Activated CD8-positive, alpha-beta memory T cell treated with anti-CD3 and anti-CD28 coated beads, Interleukin-2, amount 50 U/mL, for 48 hours (primary cell): ENCODE measurements at places on chromosomes 16 and 17.

DNA sequence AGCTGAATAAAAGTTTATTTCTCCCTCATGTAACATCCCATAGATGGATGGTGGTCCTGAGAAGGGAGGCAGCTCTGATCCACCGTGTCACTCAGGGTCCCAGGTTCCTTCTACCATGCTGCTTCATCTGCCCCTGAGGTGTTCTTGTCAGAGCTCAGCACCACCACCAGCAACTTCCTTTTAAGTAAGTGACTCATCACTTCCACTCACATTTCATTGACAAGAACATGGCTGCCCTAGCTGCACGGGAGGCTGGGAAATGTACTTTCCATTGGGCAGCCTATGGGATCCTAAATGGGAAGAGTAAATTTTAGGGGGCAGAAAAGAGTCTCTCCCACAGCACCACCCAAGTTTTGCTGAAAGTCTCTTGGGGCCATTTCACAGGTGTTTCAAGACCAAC, 134.7 kb downstream of the USP31 start:
- no peak for DNase-seq

GRCh38 chr17:75834928-75835653, 9.1 kb downstream of the UNC13D start:
- no peak for DNase-seq

DNA sequence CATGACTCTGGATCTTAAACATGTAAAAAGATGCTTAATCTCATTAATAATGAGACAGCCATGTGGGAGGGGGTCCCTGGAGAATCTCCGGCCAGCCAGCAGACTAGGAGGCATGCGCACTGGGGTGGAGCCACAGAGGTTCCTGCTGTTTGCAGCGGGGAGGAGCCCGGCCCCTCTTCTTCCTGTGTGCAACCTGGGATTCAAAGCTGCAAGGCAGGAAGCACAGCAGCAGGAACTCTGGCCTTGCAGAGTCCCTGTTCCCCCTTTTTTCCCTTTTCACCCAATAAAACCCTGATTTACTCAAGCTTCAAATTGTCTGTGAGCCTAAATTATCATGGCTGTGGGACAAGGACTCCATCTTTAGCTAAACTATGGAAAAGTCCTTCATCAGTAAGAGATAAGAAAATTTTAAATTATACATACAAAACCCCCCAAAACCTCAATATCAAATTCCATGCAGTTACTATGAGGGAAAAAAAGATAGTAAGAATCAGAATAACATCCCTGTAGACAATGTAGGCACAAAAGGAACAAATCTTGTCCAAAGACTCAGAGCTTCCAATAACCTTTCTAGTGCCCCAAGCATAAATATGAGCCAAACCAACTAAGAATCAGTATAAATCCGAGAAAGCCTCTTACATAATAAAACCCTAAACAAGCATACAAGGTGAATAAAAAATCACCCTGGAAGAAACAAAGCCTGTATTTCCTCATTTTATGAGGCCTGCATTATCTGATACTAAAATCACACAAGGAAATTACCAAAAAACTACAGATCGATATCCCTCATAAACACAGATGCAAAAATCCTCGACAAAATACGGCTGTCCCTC, 12.1 kb downstream of the CFDP1 start:
- DNase-seq = peak; percentile 56

- DNase-seq = no peak
Observed at GRCh38 chr17:20825539-20825938, 217.3 kb downstream of the USP22 start.

GRCh38 chr17:82648742-82649331, 593 bp upstream of the WDR45B start:
- peak; percentile 78 for DNase-seq

- DNase-seq = no peak
Observed at GRCh38 chr16:56518425-56518824, 1.4 kb downstream of the BBS2 start.

DNA sequence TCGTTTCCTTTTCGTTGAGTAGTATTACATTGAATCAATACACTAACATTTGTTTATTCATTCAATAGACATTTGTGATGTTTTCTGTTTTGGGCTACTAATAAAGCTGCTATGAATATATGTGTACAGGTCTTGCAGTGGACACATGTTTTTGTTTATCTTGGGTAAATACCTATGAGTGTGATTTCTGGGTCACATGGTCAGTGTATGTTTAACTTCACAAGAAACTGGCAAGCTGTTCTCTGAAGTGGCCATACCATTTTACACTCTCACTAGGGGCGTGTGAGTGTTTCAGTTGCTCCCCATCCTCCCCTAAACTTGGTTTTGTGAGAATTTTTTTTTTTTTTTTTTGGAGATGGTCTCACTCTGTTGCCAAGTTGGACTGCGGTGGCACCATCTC, 35.0 kb downstream of the PKD1L3 start:
- DNase-seq = no peak

DNA sequence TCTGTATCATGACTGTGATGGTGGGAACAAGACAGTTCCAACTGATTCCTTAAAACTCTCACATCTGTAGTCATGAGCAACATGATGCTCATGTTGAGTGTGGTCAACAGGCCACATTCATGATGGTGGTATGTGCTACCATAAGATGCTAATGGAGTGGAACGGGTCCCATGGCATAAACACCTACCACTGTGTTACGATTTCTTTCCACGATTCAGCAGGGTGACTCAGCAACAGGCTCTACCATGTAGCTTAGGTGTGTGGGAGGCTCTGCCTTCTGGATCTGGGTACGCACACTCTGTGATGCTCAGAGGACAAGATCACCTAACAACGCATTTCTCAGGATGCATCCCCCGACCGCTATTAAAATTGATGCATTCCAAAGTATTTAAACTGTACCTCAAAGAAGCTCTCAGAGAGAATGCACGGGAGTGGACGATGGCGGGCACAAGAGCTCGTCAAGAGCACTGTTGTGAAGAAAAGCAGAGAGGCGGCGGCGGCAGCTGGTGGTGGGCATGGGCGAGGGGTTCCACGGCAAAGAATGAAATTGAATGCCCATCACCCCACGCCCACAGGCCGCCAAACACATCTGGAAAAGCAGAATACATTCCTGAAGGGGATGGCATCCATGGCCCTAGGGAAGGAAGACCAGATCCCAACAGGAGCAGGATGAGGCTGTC, 133.3 kb downstream of the ZNF778 start:
- no peak for DNase-seq

DNA sequence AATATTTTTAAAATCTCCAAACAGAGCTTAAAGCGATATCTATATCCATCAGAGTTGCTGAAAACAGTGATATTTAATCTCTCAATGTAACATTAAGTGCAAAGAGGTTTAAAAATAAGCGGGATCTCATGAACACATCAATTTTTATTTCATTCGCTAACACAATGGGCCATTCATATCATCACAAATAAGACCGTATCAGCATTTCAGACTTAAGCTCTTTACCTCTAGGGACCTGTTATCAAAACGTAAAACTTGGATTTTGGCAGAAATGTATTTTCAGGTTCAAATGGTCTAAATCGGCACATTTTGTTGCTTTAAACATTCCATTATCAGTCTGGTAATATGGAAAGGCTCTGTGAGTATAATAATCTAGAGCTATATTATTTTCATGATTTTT, 77.9 kb downstream of the TOX3 start:
- no peak for DNase-seq

GRCh38 chr17:66711401-66711800, 123.5 kb upstream of the CACNG5 start:
- DNase-seq = no peak

DNA sequence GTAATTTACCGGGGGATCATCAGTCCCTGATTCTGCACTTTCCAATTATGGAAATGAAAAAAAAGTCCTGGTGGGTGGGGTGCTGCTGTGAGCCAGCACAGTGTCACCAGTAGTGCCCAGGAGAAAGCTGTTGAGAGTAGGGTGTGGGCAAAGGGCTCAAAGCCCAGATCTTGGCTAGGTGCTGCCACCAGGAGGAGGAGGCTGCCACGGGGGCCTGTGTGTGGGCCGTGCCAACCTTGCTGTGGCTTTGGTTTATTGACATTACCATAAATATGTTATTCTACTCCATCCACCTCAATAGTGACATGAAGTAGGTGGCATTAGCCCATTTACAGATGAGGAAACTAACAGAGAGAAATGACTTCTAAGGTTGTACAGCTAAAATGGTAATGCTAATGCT, 6.7 kb upstream of the PRPSAP2 start:
- DNase-seq = no peak

- DNase-seq = no peak
Observed at GRCh38 chr17:9467518-9467917, 108.1 kb downstream of the STX8 start.

DNA sequence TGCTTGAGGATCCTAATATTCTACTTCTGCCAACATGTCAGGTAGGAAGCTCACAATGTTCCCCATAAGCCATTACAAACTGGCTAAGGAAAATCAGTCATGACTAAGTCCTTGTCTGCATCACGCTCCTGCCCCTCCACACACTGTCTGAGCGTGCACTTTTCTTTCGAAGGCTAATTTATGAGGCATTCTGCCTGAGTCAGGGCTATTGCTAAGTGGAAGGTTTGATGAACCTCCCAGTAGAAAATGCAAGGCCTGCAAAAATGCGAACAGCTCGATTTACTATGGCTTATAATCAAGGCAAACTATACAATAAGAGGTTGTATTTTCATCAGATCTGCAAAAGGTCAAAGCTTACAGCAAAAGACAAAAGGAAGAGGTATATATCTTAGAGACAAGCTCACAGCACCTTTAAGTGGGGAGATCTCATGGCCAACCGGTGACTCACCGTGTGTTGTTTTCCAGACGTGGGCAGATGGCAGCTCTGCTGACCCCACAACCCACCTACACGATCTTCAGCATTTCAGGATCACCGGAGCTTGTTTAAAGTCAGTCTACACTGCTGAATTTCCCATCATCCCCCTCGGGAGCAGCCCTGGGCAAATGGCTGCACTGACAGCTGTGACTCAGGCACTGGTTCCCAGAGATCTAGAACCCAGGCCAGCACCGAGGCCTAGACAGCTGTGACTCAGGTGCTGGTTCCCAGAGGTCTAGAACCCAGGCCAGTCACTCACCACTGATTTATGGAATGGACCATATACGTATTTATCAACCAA, 26.1 kb downstream of the MEAK7 start:
- peak; percentile 49 for DNase-seq

DNA sequence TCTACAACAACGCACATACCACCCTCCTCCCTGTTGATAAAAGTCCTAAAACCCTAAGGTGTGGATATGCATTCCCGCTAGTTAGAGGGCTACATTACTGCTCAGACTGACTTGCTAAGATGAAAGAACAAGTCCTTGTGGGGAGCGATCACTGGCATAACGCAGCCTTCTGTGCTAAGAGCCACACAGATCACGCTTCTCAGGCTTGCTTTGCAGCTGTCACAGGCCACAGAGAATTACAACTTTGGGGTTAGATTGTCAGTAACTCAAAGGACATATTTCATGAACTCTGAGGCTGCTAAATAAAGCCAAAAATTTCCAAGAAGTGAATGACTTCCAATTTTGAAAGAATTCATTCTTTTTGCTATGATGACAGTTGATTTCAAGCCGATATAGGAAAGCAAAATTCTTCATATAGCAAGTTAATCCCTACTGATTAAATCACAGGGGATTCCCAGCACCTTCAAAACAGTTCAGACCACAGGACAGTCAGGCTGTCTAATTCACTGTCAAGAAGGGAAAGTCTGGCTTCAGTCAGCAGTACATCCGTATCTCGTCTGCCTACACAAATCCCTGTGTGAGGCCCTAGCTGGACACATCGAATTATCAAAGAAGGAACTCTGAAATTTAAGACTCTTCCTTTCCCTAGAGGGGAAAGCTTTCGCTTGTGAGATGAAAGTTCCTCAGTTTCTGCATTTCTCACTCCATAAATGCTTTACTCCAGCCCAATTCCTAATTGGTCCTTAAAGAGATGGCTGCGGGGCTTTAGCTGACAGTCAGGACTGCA, 107.1 kb downstream of the VPS53 start:
- no peak for DNase-seq

- DNase-seq = no peak
Observed at GRCh38 chr16:66596986-66597848, 7.3 kb upstream of the CMTM3 start.

DNA sequence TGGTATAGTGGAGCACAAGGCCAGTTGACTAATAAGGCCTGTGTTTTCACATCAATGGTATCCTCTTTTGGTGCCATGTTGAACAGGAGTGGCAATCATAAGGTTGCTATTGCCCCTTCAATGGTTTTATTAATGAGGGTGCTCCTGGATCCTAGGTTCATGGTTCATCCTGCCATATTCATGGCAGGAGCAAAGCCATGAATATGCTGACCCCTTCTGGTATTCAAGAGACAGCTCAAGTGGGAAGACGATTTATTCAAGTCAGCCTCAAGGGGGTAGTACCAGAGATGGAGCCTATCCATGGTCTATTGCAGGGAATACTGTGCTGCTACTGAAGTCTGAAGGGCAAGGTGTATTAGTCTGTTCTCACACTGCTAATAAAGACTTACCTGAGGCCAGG, 2.6 kb downstream of the ABCA9 start:
- DNase-seq = no peak

- DNase-seq = no peak
Observed at GRCh38 chr16:2804728-2805127, 6.5 kb downstream of the PRSS41 start.

- no peak for DNase-seq
Observed at GRCh38 chr16:4769306-4769638, 2.3 kb upstream of the ZNF500 start.

DNA sequence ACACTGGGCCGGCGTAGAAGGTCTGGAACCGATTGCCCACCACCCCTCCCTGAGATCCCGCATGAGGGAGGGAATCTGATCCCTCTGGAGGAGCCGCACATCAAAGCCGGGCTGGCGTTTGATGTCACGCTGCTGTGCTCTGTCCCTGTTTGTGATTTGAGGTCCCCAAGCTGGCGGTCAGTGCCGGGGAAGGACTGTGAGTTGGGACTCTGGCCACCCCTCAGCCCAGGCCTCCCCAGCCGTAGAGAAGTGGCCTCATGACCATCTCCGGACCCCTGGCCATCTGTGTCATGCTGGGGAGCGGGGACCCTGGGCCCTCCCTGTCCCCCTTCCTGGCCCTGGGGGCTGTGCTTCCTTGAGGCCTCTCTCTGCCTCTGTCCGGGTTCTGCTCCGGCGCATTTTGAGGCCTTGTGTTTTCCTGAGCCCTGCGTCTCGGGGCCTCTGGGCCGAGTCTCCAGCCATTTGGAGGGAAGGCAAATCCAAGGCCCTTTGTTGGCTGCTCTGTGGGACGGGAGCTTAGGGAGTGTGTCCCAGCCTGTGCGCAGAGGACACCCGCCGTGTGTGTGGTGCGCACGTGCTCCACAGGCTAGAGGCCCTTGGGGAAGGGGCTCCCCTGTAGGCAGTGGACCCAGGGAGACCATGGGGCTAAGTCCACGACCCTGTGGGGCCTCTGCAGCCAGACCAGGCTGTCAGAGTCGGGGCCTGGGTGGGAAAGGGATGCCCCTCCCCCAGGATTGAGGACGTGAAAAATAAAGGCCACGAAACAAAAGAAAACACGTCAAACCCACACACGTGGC, 15.1 kb downstream of the ASPSCR1 start:
- DNase-seq = no peak

DNA sequence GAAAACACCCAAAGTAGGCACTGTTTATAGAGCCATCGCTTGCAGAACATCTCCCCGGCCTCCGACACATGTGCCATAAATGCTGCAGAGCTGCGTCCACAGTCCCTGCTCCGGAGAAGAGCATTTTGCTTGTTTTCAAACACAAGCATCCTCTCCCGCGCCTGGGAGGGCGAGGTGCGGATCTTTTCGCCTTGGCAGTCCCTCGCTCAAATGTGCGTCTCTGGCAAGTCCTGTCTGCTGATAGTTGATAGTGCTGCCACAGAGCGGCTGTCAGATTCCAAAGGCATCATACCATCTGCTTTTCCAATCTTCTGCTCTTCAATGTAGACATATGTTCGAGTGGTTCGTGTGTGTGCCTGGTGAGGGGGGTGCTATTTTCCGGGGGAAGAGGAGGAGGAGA, 603.7 kb downstream of the MAF start:
- no peak for DNase-seq
